ENCODE measurements at places on chromosomes 7 and 10.

DNA sequence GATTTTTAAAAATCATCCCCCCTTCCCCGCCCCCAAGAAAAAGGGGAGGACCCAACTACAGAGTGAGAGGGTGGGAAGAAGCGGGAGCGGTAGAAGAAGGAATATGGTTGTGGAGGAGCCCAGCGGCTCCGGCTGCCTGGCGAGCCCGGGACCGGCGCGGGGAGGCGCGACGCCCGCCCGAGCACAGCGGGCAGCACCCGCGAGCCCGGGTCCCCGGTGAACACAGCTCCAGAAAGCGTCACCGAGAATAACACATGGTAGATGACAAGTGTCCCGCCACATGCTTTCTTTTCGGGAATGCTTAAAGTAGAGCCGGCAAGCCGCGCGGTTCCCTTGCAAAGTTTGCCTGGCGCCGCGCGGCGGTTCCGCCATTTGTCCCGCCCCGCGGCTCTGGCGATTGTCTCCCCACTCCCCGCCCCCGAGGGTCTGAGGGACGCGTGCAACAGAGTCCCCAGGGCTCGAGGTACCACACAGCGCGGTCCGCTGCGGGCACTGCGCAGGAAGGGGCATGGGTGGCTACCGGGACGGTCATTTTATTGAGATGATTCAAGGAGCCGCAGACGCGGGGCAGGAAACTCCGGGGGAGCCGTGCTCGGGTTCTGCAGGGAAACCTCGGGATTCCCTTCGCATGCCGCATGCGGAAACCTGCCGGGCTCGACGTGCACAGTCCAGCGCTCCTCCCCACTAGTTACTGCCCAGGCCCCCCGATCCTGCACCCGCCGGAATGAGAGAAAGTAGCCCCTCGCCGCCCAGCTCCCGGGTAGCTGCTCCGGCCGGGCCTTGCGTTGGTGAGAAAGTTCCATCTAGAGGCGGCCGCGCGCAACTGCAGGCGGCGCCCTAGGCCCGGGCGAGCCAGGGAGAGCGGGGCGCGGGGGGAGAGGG, 781 bp upstream of the GRM8 start:
- DNase-seq = peak; percentile 37

GRCh38 chr7:138662076-138662990, 38.8 kb downstream of the SVOPL start:
- DNase-seq = no peak

- no peak for DNase-seq
Measured at GRCh38 chr7:54330216-54330800, 211.9 kb upstream of the VSTM2A start.

GRCh38 chr7:99790407-99790806, 6.4 kb upstream of the CYP3A4 start:
- DNase-seq = no peak

DNA sequence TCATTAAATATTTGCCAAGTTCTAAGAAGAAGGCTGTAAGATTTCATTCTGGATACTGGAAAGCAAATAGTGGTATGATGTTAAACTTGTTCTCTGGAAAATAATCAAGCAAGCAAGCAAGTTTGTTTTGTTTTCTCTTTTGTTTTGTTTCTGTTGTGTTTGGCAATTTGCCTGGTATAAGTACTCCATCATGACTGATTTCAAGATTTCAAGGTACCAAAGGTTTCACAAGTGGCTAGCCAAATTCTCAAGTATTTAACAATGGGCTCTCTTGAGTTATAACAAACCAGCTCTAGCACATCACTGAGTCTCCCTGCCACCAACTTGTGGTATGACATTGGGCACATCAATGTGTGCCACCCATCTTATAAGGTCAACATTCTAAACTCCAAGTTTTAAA, 151.7 kb upstream of the IGFBP3 start:
- DNase-seq = no peak
